Activated T-cell treated with anti-CD3 and anti-CD28 coated beads, Interleukin-2, amount 50 U/mL, for 4 hours (primary cell): ENCODE measurements at places on chromosomes 1 and 21.

GRCh38 chr1:208486677-208487076 is 242.5 kb upstream of the PLXNA2 start:
- no peak for DNase-seq

DNA sequence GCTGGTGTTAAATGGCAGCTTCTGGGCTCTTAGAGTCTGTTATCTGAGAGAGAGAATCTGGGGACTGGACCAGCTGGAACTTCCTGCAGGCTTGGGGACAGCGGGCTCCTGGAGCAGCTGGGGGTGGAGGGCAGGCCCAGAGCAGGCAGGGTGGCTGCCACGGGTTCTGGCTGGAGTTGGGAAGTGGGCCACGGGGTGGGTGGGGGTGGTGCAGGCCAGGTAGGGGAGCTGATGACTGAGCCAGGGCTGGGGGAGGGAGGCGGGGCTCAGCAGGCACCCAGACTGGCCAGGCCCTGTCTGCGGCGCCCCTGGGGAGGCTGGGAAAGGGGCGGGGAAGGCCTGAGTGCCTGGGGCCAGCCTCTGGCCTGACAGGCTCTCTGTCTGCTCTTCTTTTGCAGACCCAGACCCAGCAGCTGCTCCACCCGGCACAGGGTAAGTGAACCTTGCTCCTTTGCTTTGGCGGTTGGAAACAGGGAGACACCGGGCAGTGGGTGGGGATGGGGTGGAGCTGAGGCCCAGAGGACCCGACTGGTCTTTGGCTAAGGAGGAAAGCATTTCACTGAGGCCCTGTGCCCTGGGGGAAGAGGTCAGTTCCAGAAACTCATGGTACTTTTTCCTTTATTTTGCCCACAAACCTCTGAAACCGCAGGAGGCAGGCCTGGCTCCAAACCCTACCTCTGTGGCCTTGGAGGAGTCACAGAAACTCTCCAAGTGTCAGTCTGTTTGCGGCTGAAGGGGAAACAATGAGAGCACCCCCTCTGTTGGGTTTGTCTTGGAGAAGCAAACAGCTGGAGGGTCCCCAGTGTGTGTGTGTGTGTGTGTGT is 48.8 kb downstream of the ARHGEF10L start:
- no peak for DNase-seq

GRCh38 chr1:241229711-241230110 is 127.3 kb downstream of the RGS7 start:
- no peak for DNase-seq

GRCh38 chr1:154344977-154345837 is 19.9 kb downstream of the ATP8B2 start:
- peak; percentile 70 for DNase-seq

- no peak for DNase-seq
Measured at GRCh38 chr1:230902349-230902923, 34.1 kb upstream of the C1orf198 start.

DNA sequence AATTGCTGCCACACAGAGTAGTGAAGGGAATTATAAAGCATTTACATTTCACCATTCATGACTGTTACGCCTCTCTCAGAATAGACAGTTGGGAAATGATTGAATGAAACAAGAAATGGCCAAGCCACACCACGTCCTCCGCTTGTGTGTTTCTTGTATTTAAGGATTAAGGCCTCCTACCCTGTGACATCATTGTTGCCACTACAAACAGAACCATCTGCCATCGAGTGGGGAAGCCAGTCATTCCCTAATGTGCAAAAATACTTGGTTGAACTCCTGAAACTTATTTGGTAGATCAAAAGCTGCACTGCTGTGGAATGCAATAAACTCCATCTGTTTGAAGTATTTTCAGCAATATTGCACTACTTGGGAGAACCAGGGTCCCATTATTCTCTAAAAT is 99.0 kb upstream of the C1orf105 start:
- DNase-seq = no peak

DNA sequence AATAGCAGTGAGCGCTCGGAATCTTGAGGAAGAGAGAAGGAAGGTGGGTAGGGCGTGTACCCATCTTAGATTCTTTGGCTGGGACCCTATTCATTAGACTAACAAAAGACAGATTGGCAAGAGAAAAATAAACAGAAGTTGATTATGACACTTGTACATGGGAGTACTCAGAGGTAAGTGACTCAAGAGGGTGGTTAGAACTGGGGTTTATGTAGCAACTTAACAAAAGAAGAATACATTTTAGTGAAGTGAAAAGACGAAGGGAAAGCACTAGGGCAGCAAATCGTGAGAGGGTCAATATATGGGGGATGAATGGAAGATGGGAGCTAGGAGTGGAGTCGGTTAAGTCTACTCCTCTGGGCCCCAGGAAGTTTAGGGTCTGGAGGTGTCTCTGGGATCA is 25.8 kb upstream of the RCC2 start:
- DNase-seq = no peak

- DNase-seq = no peak
Measured at GRCh38 chr1:54807756-54808155, 6.6 kb upstream of the TTC22 start.
